ENCODE measurements at places on chromosomes 2 and 18. TPM values are rescaled to one million over a fixed set of nuclear protein-coding genes. Genes with fewer than 3 reads are reported as not detected.

- DNase-seq = no peak
Measured at GRCh38 chr2:205034034-205034433, 488.8 kb downstream of the PARD3B start.

- DNase-seq = peak; percentile 28
Measured at GRCh38 chr2:68318914-68319397, 793 bp downstream of the CNRIP1 start.

DNA sequence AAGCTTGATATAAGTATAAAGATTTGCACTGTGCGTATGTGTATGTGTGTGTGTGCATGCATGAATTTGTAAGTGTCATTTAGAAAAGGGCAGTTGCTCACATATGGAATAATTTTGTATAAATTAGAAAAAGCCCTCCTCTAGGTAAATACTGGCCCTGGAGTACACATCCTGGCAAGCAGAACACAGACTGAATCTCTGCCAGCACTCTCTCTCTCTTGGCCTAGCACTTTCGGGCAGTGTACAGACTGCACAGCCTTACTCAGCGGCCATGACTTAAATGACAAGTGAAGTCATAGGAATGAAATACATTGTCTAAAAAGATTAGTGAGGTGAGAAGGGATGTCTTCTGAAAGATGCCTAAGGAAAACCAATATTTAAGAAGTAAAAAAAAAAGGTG, 214.1 kb downstream of the RDH14 start:
- DNase-seq = no peak

DNA sequence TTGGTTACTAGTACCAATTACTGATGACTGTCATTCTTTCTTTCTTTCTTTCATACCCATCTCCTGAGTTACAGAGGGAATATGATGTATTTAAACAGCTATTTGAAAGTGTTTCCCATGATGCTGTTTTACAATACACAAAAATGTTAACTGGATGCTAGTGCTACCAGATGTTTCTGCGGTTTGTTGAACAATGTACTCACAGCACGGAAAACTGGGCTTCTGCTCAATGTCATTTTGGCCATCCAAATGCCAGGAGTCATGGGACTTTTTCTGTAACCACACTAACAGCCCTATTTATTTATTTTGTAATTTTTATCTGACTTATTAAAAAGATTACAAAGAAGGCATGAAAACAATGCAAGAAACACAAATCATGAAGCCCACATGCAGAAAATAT, 313.8 kb downstream of the RIT2 start:
- DNase-seq = no peak

GRCh38 chr2:85334928-85335327, 7.1 kb upstream of the TGOLN2 start:
- no peak for DNase-seq

DUSP2 gene
- total RNA-seq = 1.0 TPM

GPR155 gene
- total RNA-seq = 3.5 TPM

ANKRD30B gene
- total RNA-seq = not detected

All from HT1080 (cell line).